ENCODE measurements at places on chromosomes 12 and 14.

DNA sequence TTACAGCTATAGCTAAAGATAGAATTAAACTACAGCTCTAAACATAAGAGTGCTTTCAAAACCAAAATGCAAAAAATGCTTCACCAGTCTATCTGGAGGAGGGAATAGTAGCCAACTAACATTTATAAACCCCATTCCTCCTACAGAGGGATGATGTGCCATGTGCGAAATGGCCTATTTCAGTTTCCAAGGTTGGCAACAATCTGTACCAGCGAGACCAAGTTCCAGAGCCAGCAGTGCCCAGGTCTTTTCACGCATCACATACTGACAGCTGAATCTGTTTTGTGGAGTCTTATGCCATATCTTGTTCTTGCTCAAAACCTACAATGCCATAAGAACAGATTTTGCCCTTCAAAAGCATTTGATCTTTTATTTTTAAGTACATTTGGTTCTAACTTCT, 24.5 kb downstream of the NELL2 start:
- DNase-seq = no peak

DNA sequence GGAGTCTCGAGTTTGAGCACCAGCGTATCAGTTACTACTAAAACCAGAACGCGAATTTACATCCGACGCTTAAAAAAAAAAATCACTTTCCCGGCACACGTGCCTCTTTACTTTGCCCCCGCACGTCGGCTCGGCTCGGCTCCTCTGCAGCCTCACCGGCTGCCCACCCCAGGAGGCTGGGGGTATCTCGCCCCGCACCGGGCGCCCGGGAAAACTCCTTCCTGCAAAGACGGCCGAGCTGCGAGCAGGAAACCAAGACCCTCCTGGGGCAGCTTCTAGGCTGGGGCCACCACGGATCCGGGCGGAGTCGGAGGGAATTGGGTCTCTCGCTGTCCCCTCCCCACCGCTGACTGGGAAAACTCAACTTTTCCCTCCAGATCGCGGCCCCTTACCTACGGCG, 610 bp downstream of the VSIG10 start:
- peak; percentile 37 for DNase-seq

- no peak for DNase-seq
Observed at GRCh38 chr12:78062786-78063185, 232.1 kb downstream of the NAV3 start.

GRCh38 chr12:116855744-116856470, 25.3 kb downstream of the HRK start:
- DNase-seq = no peak

DNA sequence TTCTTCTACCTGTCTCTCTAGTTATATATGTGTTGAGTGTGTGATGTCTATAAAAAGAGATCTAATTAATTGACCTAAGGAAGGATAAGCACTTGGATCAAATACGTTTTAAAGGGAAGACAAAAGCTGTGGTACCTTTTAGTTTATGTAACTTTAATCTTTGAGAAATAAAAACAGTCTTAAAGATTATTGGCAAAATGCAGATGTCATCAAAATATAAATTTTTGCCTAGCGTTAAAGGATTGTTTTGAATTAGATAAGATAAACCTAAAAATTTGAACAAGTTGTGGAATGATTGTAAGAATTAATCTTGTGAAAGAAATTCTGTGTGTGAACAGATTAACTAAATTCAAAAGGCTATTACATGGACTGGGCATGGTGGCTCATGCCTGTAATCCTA, 42.9 kb downstream of the C12orf56 start:
- no peak for DNase-seq

DNA sequence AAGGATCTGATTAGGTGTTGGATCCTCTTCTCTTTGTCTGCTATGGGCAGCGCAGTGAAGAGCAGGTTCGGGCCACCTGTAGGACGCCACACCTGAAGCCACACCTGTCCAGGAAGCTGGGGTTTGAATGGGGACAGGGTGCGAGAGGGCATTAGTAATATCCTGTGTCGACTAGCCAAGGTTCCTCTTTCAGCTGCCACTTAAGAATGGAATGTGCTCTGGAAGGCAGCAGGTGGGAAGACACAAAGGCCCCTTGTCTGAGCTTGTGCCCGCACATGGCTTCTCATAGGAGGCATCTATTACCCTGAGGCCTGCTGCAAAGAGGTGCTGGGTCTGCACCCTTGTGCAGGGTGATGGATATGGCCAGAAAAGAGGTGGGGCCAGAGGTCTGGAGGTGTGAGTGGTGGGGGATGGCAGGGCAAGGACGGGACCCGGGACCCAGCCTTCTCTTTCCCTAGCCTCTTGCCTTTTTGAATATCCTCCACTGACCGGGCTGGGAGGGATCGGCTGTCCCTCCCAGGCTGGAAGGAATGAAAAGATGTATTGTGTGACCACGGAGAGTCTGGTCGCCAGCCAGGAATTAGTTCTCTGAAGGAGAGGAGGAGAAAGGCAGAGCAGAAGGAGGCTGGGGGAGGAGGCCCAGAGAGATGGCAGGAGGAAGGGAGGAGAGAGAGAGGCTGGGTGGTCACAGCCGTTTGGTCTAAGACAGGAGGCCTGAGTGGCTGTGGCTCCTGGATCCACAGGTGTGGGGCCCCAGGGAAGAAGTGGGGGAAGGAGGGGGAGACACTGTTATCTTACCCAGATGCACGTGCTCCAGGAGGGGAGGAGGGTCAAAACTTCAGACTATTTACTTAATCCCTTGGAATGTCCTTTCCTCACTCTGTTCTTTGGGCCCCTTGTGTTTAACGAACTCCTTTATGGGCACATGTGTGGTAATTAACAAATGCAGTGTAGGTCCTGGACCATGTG, 101.5 kb downstream of the SMOC1 start:
- peak; percentile 55 for DNase-seq

- no peak for DNase-seq
Observed at GRCh38 chr12:10175846-10176636, 2.8 kb upstream of the TMEM52B start.

Measured in NCI-H1105 (cell line).